ENCODE measurements at places on chromosomes 6 and 20.
A peak's percentile ranks its signal among the peaks of the same experiment; 100 is the strongest.

DNA sequence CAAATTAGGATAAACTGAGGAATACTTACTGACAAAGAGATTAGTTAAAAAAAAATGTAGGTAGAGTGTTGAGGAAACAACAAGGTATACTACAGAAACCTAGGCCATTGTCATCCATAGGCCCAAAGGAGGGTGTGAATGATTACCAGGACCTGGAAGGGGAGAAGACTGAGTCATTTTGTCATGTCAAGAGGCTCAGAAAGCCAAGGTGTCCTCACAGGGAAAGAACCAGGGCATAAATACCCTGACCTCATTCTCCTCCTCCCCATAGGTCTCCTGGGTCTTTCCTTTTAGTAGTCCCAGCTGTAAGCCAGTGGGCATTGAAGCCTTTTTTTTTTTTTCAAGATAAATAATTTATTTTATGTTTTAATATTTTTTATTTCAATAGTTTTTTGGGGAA lies 582.1 kb upstream of the JAG1 start:
- no peak for DNase-seq

- peak; percentile 61 for DNase-seq
These were observed 77.9 kb downstream of the TNFAIP3 start for GRCh38 chr6:137944793-137945498.

GRCh38 chr6:54910431-54910884 lies 63.9 kb downstream of the FAM83B start:
- peak; percentile 94 for DNase-seq

DNA sequence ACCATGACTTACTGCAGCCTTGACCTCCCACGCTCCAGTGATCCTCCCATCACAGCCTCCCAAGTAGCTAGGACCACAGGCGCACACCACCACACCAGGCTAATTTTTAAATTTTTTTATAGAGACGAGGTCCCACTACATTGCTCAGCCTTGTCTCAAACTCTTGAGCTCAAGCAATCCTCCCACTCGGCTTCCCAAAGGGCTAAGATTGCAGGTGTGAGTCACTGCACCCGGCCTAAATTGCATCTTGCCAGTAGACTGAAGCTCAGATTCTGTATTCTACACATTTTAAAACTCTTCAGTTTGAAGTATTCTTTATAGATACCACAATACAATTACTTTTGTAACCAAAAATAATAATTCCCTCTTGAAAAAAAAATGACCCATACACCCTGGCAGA lies 11.4 kb downstream of the NUDT3 start:
- no peak for DNase-seq

GRCh38 chr6:109428889-109429477 lies 11.4 kb downstream of the PPIL6 start:
- peak; percentile 70 for DNase-seq

- DNase-seq, result no peak
These were observed 16.8 kb downstream of the MRAP2 start for GRCh38 chr6:84050408-84050807.

- peak; percentile 64 for DNase-seq
These were observed 46.2 kb downstream of the PROKR2 start for GRCh38 chr20:5270603-5271002.

- no peak for DNase-seq
These were observed 75.7 kb downstream of the DACT2 start for GRCh38 chr6:168243812-168244376.

DNA sequence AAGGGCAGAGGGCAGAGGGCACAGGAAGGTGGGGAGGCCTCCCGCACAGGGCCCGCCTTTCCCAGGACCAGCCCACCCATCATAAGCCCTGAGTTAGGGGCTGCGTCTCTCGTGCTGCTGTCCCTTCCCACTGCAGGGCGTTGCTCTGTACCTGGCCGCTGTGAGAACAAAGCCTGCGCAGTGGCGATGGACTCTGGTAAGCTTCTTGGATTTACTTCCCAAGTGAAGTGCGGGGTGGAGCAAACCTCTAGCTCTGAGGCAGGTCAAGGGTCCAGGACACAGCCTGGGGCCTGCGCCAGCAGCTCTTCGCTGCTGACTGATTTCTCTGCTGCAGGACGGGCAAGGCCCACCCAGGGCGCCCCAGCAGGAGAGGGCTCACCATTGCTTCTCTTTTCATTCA lies 23.9 kb downstream of the INSM1 start:
- DNase-seq, result no peak

DNA sequence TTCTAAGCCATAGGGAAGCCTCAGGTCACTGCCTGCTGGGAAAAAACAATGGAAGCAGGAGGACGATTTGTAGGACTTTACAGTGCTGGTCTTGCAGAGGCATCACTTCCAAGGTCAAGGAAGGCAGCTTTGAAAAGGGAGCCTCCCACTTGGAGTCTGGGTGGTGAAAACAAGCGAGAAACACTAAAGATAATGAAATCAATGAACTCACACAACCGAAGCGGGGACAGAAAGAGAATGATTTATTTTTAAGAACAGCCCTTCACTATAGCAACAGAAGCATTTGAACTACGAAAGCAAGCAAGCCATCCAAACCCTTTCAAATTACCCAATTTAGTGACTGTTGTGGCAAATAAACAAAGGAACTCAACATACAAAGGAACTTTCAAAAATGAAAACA lies 227.5 kb downstream of the THBS2 start:
- no peak for DNase-seq

DNA sequence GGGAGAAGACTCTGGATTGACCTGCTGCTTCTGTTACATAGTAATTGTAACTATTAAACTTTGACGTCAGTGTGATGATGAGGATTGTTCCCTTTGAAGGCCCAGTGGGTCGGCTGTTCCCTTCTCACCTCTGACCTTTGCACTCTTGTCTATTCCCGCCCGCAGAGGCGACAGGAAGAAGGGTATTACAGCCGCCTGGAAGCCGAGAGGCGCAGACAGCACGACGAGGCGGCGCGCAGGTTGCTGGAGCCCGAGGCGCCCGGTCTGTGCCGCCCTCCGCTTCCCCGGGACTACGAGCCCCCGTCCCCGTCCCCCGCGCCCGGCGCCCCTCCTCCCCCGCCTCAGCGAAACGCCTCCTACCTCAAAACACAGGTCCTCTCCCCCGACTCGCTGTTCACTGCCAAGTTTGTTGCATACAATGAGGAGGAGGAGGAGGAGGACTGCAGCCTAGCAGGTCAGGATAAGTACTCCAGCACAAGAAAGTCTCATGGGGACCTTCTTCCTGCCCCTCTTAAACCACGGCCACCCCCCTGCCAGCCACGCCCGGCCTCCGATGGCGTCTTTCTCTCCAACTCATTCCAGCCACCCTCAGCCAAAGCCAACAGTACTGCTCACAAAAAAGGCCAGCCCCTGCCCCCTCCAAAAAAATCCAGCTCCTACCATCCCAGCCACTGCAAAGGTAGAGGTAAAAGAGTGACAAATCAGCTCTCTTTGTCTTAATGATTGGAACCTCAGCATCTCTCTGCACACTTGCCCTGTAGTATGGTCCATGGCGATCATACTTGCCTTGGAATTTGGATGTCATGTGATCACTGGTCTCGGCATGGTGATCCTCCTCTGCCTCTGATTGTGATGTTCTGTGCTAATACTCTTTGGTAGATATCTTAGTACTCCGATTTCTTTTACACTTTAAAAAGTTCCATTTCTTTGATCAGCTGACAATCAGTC lies 31.6 kb upstream of the KIF25 start:
- no peak for DNase-seq

- DNase-seq, result no peak
These were observed 17.1 kb upstream of the GJA1 start for GRCh38 chr6:121418346-121418745.

GRCh38 chr20:17911927-17912326 lies 56.7 kb downstream of the SNX5 start:
- DNase-seq, result no peak

- no peak for DNase-seq
These were observed 81.7 kb upstream of the FRMD1 start for GRCh38 chr6:168160506-168161370.

DNA sequence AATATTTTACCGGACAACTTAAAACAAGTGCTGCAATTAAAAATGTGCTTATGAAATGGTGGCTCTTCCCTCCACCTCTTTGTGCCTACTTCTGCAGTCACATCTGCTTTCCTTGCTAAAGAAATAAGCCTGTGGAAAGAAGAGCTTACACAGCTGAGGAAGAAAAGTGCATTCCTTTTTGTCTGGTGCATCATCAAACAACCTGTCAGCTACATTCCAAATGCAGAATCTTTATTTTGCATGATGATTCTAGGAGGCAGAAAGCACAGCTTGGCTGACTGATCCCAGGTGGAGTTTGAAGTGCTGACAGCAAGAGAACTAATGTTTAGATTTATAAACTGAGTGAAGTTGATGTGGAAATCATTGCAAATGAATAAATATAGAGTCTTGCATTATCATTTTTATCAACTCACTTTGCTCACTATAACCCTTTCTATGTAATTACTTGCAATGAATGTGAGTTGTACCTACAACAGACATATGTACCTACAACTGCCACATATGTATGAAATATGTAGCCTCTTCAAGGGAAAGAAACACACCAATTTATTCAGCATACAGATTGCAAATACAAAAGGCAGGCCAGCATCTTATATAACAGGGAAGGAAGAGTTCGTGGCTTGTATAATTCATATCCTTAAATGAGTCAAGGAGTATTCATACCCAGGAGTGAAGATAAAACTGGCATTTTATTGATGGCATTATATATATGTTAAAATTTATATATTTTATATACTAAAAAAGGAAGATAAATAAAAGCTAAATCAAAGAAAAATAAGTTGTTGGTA lies 223.4 kb upstream of the MCHR2 start:
- DNase-seq, result no peak

DNA sequence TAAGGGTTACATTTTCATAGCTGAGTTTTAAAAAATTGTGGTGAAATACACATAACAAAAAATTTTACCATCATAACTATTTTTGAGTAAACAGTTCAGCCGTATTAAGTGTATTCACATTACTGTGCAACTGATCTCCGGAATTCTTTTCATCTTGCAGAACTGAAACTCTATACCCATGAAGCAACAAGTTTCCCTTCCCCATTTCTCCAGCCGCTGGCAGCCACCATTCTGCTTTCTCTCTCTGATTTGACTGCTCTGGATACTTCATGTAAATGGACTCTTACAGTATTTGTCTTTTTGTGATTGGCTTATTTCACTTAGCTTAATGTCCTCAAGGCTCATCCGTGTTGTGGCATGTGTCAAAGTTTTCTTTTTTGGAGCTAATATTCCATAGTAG lies 341.6 kb downstream of the QKI start:
- no peak for DNase-seq

- no peak for DNase-seq
These were observed 31.9 kb downstream of the GMPR start for GRCh38 chr6:16270178-16270794.

- peak; percentile 15 for DNase-seq
These were observed 12.6 kb downstream of the AFDN start for GRCh38 chr6:167839343-167839742.

- DNase-seq, result no peak
These were observed 178.0 kb downstream of the BMP7 start for GRCh38 chr20:57088436-57088835.

DNA sequence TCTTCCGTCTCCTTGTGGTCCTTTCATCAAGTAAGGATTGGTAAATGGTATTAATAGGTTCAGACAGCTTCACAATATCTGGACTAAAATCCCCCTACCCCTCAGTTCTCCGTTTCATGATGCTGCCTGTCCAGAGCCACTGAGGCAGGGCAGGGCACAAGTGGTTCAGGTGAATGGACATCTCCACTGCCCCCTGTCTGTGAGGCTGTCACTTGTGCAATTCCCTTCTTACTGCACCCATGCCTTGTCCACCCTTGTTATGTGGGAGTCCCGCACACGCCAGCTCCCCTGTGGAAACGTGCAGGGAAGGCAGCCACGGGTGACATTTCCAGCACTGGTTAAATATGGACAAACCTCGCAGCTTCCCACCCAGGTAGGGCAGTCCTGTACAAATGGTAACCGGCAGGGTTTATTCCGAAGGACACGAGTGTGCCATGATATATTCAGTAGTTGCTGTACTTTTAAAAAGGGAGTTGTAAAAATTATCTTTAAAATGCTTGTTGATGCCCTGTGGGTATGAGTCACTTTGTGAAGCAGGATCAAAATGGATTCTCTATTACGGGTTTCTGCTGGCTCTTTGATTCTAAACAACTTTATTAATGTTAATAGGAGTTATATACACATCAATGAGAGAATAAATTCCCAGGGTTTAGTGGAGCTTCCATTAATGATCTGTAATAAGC lies 73.5 kb downstream of the FYN start:
- DNase-seq, result no peak

- DNase-seq, result peak; percentile 59
These were observed 72.3 kb downstream of the OR2B2 start for GRCh38 chr6:27839626-27840475.

DNA sequence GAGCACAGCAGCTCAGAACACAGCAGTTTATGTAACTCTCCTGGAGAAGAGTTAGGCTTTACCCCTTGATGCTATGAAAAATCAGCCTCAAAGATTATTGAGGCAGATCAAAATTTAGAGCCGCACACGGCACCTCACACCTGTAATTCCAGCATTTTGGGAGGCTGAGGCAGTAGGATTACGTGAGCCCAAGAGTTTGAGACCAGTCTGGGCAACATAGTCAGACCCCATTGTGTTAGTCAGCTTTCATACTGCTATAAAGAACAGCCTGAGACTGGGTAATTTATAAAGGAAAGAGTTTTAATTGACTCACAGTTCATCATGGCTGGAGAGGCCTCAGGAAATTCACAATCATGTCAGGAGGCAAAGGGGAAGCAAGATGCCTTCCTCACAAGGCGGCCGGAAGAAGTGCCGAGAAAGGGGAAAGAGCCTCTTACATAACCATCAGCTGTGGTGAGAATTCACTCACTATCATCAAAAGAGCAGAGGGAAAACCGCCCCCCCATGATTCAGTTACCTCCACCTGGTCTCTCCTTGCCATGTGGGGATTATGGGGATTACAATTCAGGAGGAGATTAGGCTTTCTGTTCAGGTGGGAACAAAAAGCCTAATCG lies 87.7 kb downstream of the SGK1 start:
- DNase-seq, result no peak

- DNase-seq, result no peak
These were observed 91.0 kb downstream of the YTHDF1 start for GRCh38 chr20:63124782-63125580.

DNA sequence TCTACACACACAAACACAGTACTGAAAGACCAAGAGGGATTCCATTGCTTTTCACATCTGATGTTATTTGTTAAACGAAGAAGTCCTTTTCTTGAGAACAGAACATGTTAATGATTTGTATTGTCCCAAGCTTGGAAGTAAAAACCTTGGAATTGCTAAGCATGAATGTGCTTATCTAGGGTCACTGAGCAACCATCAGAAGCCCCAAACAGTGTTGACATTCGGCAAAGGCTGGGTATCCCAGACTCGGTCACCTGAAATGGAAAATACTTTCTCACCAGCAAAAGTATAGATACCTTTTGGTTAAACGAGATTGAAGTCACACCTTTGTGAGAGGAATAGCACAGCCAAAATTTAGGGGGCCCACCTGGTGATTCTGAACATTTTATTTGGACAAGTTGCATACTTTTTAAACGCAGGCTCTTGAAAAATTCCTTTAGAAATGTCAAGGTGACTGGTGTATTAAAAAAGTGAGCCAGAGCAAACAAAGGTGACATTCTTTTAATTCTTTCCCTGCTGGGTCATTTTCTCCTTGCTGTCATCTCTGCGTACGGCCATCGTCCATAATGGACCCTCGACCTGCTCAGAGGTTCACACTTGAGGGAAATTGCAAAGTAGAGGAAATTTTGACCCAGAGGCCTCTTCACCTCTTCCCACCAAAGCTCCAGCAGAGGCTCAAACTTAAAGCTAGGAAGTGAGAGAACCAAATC lies 95.8 kb upstream of the FOXA2 start:
- no peak for DNase-seq

All from NCI-H69 (cell line).